ENCODE measurements at places on chromosomes 7 and 10. TPM values are rescaled to one million over a fixed set of nuclear protein-coding genes. Genes with fewer than 3 reads are reported as not detected.
A peak's percentile ranks its signal among the peaks of the same experiment; 100 is the strongest.

DNA sequence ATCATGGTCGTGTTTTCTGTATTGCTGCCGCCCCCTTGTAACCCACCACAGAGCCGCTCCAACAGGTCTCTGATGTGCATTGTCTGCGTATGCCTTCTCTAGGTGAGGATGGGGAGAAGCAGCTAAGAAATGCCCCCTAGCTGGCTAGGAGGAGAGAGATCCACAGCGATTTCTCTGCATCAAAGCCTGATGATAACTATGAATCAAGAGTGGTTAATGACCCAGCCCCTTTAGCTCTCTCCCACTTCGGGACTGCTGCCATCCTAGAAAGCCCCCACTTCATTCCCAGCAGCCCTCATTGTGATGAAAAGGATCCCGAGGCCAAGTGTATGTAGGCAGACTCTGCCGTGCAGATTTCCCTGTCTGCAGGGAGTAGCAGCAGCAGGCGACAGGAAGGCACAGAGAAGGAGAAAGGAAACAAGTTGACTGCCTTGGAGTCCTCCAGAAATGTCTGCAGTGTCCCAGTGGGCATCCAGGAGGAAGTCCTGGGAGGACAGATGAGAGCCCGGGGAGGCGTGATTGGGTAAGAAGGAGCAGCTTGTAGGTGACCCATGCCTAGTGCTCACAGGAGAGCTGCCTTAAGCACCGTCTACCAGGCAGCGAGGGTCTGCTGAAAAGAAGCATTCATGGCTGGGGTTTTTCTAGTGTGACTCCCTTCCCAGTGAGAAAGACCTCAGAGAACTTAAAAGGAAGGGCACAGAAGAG lies 2.9 kb downstream of the PLXNA4 start:
- H3K4me1 ChIP-seq, result peaks cover 36% of the 10 kb centered on the region
- peaks cover 14% of the 10 kb centered on the region for H3K27me3 ChIP-seq
- H3K4me3 ChIP-seq, result peak overlapping the region; percentile 61
- no peak overlapping the region for H3K27ac ChIP-seq

Gene BUD31
- 112 TPM for total RNA-seq

- DNase-seq, result no peak
- H3K4me3 ChIP-seq, result no peak overlapping the region
- H3K36me3 ChIP-seq, result peaks cover 32% of the 10 kb centered on the region
- no peaks in the 10 kb centered on the region for H3K27me3 ChIP-seq
- H3K4me1 ChIP-seq, result no peaks in the 10 kb centered on the region
Measured at GRCh38 chr7:757741-758163, 30.7 kb upstream of the PRKAR1B start.

DNA sequence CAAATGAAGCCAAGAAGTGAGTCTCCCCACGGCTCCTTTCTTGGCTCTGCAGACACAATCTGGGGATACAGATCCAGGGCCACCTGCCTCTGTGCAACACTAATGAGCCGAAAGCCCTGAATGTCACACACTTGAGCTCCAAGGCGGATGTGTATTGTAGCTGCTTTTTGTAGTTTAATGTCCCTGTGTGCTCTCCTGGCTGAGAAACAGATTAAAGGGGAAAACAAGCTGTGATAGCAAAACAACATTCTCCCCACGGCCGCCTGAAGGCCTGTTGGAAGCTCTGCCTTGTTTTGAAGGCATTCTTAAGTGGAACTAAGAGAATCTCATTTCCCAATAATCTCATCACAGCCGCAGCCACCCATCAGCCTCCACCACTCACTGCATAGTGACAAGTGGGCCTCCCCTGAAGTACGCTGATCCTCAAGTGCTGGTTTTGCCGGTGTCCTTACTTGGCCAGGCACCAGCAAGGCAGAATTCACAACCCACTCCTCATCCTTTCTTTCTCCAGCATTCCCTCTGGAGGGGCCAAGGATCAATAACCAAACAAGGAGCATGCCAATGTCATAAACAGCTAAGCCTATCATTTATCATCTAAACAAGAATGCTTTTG lies 44.4 kb upstream of the AMPH start:
- H3K27ac ChIP-seq, result no peak overlapping the region
- no peaks in the 10 kb centered on the region for H3K36me3 ChIP-seq
- H3K4me1 ChIP-seq, result no peaks in the 10 kb centered on the region
- peaks cover 8% of the 10 kb centered on the region for H3K27me3 ChIP-seq
- H3K4me3 ChIP-seq, result no peak overlapping the region
- DNase-seq, result no peak

DNA sequence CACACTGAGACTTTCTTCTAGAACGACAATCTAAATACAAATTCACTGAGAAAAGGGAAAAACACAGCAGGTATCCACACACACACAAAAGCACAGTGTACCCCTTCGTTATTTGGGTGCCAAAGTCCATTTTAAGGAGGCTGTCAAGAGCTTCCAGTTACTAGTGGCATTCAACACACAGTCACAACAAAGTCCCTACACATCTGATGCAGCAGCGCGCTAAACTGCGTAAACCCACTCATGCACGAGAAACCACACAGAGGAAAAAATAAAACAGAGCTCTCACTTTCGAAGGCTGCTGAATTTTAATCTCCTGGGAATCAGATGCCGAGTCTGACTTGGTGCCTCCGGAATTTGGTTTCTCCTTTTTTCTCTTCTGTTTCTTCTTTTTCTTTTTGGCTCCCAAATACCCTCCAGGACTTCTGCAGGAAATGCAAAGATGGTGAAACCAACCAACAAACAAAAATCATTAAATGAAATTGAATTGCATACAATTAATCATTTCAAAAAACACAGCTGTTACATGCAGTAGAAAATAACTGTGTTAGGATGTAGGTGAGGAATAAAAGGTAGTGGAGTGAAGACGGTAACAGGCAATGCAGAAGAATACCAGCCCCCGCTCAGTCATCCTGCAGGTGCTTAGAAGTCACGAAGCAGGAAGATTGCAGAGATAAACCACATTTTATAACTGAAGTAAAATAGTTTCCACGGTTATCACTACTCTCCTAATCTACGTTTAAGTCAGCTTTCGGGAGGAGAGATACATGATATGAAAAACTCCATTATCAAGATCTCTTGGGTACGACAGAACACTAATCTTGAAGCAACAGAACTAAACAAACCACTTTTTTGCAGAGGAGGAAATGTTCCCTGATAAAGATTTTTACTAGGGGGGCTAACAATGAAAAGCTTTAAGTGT lies 27.1 kb downstream of the NMT2 start:
- H3K4me3 ChIP-seq, result no peak overlapping the region
- no peaks in the 10 kb centered on the region for H3K4me1 ChIP-seq
- H3K27me3 ChIP-seq, result no peaks in the 10 kb centered on the region
- peaks cover 16% of the 10 kb centered on the region for H3K36me3 ChIP-seq

Gene SPDYE9
- total RNA-seq, result not detected

DNA sequence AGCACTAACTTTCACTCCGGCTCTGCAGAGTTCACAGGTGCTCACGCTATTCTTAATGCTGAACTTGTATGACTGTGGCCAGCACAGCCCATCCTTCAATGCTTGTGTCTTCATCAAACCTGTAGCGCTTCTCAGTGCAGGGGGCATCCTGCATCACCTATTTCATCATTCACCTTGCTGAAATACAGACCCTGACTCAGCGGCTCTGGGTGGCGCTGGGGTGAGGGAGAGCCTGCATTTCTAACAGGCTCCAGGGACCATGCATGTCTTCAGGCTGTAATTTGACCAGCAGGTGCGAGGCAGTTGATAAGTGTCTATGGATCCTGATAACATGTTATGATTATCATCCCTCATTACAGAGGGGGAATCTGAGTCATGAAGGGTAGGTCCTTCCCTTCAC lies 89.3 kb downstream of the VOPP1 start:
- no peaks in the 10 kb centered on the region for H3K27me3 ChIP-seq
- no peak overlapping the region for H3K27ac ChIP-seq
- H3K4me1 ChIP-seq, result peaks cover 8% of the 10 kb centered on the region
- peak; percentile 44 for DNase-seq

DNA sequence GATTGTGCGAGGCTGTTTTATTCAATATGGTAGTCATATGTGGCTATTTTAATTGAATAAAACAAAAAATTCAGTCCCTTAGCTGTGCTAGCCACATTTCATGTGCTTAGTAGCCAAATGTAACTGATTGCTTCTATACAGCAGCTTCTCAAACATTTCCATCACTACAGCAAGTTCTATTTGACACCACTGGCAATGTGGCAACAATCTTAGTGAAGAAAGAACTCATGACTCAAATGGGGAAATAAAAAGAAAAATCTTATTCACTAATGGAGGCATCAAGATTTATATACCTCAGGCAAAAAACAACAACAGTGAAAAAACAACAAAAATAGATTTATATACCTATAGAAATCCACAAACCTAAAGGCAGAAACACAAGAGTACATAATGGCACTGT lies 17.9 kb downstream of the SEM1 start:
- peaks cover 4% of the 10 kb centered on the region for H3K4me1 ChIP-seq
- H3K27me3 ChIP-seq, result no peaks in the 10 kb centered on the region
- no peak overlapping the region for H3K27ac ChIP-seq
- peaks cover 19% of the 10 kb centered on the region for H3K36me3 ChIP-seq

- DNase-seq, result peak; percentile 42
- H3K27ac ChIP-seq, result no peak overlapping the region
- H3K27me3 ChIP-seq, result no peaks in the 10 kb centered on the region
- no peaks in the 10 kb centered on the region for H3K4me1 ChIP-seq
Measured at GRCh38 chr10:123640016-123640535, 26.1 kb upstream of the GPR26 start.

Gene FFAR4
- not detected for total RNA-seq

GRCh38 chr10:117896517-117896916 lies 150.2 kb downstream of the RAB11FIP2 start:
- no peak for DNase-seq
- H3K4me3 ChIP-seq, result no peak overlapping the region
- H3K36me3 ChIP-seq, result no peaks in the 10 kb centered on the region
- no peaks in the 10 kb centered on the region for H3K4me1 ChIP-seq

- H3K27ac ChIP-seq, result peak overlapping the region; percentile 79
- DNase-seq, result no peak
- H3K4me1 ChIP-seq, result peaks cover 77% of the 10 kb centered on the region
- H3K27me3 ChIP-seq, result no peaks in the 10 kb centered on the region
Measured at GRCh38 chr7:106613279-106613678, 47.7 kb downstream of the CCDC71L start.
